ENCODE measurements at places on chromosomes 3 and 15. TPM values are rescaled to one million over a fixed set of nuclear protein-coding genes. Genes with fewer than 3 reads are reported as not detected.

The GPR149 gene
- not detected for total RNA-seq

The RASGRP1 gene
- total RNA-seq, result 0.40 TPM

The TNFAIP8L3 gene
- 6.9 TPM for total RNA-seq

The SPTSSB gene
- total RNA-seq, result not detected

The LIPC gene
- not detected for total RNA-seq

The RTP1 gene
- not detected for total RNA-seq

The APBA2 gene
- 18.1 TPM for total RNA-seq

The MESP1 gene
- total RNA-seq, result 6.8 TPM

Data from A549 treated with RU486 at 1 μM for 4 hours (cell line).